ENCODE measurements at places on chromosomes 1 and 21.

GRCh38 chr21:32611471-32611997 is 643 bp downstream of the CFAP298 start:
- DNase-seq: peak; percentile 7

DNA sequence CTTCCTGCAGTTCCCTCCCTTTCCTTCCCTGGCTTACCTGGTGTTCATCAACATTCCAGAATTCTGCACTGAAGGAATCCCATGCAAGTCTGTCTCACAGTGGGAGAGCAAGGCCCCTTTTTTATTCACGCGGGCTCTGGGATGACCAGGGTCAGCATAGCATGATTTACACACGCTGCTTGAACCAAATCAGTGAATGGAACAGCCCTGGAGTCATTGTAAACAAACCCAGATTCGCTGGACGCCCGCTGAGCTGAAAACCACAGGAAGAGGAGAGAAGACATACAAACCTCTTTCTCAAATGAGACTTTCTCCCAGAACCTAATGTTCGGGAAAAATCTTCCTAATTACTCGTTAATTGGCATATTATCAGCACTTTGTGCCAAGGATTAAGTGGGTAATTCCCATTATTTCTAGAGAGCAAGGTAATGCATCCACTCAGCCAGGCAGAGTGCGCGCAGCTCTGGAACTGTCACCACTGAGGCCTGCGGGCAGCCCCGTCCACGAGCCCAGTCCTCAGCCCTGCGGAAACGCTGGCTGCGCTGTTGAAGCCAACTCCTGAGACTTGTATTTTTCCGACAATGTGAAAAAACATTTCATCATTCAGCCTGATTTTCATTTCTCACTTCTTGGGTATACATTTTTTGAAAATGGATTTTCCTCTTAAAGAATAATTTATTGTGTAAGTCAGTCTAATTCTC is 140.0 kb downstream of the ETS2 start:
- DNase-seq: peak; percentile 52

GRCh38 chr1:16018749-16019643 is 1.2 kb upstream of the HSPB7 start:
- no peak for DNase-seq

DNA sequence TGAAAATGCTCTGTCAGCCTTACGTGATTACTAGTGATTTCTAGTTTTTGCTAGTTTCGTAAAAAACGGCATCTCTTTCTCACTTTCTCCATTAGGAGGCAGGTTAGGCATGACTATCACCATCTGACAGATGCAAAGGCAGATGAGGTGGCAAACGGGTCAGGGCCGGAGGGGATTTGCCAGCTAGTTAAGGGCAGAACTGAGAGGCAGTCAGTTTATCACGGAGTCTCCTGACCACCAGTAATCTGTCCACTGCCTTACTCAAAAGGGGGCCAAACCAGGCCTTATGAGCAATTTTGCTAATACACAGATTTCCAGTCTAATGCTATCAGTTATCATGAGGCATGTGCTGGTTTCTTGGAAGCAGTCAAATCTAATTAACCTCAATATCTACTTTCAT is 159.3 kb downstream of the TSEN15 start:
- no peak for DNase-seq

GRCh38 chr1:66282891-66283621 is 250.9 kb upstream of the SGIP1 start:
- DNase-seq: no peak

- DNase-seq: no peak
Measured at GRCh38 chr1:180190091-180190490, 35.4 kb downstream of the QSOX1 start.

DNA sequence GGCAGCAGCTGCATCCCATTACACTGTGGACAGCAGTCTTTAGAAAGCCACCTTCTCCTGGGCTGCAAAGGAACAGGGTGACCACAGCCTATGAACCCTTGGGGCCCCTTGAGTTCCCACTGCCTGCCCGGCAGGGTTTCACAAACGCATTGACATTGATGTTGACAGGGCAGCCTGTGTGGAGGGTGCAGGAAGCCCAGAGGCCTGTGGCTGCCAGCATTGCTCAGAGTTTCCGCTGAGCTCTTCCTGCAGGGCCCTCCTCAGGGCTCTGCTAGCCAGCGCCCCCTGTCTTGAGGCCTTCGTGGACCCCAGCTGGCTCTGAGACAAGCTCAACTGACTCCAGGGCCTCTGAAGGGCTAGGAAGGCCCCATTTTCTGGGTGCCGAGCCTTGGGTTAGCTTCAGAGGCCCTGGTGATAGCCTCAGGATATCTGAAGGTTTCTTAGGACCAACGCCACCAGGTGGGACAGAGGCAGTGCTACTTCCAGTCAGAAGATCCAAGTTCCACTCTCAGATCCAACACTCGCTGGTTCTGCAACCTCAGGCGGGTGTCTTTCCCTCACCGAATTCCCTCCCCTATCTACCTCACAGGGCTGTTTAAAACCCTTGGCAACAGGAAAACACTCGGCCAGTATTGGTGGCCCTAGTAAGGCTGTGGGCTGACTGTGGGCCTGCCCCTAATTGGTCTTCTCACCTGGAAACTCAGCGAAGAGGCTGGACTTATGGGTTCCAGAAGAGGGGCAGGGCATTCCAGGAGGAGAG is 27.2 kb upstream of the EPS8L3 start:
- DNase-seq: no peak

DNA sequence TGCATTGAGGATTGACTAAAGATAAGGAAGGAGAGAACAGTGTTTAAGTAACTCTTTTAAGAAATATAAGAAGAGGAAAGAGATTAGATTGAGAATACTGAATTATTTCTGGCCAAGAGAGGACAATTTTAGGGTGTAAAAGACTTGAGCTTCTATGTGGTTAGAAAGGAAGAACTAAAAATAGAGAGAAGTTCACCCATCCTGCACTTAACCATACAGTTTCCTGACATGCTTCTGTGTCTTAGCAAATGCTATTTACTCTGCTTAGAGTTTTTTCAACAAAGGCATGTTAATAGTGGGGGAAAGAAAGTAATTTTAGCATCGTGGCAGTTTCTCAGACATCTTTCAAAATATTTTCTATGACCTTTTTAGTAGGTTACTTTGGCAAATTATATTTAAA is 122.8 kb upstream of the GPR52 start:
- DNase-seq: no peak

DNA sequence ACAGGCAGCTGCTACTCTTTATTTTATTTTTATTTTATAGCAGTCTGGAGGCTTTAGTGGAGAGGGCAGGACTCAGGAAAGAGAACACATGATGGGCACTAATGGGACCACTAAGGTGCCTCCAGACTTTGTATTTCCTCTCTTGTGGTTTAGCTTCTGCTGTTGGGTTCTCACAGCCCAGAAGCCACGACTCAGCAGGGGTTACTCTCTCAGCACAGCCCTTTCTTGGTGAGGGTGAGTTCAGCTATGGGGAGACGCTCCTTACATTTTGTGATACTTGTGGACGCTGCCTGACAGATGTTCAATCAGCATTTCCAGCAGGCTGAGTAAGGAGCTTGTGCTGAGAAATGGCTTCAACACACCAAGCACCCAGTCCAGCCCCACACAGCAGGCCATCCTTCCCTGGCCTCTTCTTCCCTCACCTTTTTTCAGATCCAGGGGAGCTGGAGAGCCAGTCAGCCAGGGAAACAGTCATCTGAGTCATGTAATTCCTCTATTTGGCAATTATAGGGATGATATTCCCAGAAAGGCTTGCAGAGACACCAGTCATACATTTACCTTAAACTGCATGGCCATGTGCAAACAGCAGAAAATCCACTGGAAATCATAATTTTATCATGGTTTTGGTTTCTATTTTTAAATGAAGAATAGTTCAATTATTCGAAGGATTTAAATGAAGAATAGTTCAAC is 53.2 kb upstream of the RAB3GAP2 start:
- DNase-seq: no peak

Measured in NCI-H1105 treated with DMSO at 0.1 percent for 48 hours (cell line).